GM06990 (cell line): ENCODE measurements at places on chromosomes 13 and 19.
A peak's percentile ranks its signal among the peaks of the same experiment; 100 is the strongest.

DNA sequence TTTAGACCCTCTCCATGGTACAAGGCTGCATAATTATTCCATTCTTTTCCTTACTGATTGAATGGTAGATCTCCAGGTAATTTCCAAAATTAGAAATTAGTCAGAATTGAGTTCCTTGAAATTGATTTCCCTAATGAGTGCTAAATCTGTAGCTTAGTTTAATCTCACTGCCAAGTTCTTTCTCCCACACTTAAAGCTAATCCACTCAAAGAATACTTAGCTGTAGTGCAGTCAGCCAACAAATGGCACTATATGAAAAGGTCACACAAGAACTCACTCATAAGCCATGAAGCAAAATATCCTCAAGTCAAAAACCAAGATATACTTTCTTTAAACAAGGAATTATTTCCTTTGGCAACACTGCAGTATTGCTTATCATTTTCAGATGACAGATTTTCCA lies 62.0 kb downstream of the XPO4 start:
- DNase-seq = no peak

GRCh38 chr13:76330761-76331160 lies 555.4 kb downstream of the KCTD12 start:
- no peak for DNase-seq

GRCh38 chr19:33175886-33176669 lies 18.1 kb upstream of the LRP3 start:
- no peak for DNase-seq

- no peak for DNase-seq
These were observed 145.6 kb downstream of the FLT1 start for GRCh38 chr13:28349371-28349770.

GRCh38 chr19:2700660-2701360 lies 1.7 kb downstream of the GNG7 start:
- DNase-seq = no peak

- DNase-seq = no peak
These were observed 36.4 kb downstream of the RCBTB2 start for GRCh38 chr13:48496271-48497161.

DNA sequence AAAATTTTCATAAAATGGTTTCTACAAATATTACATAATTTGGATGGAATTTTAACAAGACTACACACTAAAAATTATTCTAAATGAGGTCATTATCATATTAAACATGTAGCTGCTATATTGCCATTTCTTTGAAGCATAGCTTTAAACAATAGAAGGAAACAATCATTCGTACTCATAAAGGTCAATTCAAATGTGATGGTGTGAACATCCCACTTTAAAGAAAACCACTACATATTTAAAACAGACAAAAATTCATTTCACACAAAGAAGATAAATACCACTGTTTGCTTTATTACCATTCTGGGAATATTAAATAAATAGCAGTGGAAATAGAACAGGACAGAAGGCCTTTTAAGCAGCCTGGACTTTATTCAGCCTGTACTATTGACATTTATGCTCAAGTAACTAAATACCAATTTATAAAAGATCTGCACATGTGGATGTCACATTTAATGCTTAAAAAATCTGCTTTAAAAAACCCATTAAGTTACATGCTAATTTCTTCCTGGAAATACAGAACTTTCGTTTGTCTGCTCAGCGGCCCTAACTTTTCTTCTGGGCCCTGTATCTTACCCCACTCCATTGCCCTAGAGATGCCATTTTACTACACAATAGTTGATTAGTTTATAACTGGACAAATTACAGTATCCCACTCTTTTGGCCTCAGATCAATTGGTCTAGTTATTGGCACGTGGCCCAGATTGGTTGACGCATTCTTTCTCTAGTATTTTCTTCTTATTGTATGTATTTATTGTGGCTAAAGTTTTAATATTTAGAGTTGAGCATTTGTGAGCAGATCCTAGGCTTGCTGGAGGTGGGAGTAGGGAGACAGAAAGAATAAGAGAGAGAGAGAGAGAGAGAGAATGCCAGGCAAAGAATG lies 215.1 kb upstream of the SPRY2 start:
- DNase-seq = no peak

DNA sequence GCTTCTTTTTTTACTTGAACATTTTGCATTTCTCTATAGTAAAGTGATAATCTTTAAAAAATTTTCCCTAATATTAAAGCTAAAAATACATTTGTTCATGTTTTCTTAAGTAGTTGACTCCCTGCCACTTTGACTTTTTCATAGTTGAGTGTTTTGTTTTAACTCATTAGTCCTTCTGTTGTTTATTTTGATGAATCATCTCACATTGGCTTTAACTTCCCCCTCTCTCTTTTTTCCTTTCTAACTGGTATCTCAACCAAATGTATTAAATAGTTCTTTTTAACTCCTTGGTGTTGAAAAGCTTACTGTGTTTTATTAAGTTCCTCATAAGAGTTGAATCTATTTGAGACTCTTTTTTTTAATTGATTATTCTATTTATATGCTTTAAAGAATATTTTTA lies 2.8 kb downstream of the TNFSF13B start:
- no peak for DNase-seq

- no peak for DNase-seq
These were observed 26.0 kb downstream of the OLFM4 start for GRCh38 chr13:53054569-53054968.

GRCh38 chr13:26707122-26708006 lies 53.2 kb downstream of the GPR12 start:
- no peak for DNase-seq

DNA sequence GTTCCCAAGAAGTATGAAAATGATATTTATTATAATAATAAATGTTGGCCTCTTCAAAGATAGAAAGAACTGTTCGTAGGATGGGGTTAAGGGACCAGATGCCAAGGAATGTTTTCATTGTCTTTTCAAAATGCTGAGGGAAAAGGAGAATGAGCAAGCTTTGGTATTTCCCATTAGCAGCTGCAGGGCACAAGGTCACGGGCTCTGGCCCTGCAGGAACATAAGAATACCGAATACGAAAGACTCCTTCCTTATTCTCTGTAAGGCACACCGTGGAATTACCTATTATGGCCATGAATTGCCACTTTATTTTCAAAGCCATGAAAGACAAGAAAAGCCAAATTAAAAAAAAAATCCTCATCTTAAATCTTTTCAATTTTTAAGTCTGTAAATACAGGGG lies 49.6 kb upstream of the OLFM4 start:
- DNase-seq = no peak

GRCh38 chr13:75723901-75724300 lies 87.8 kb downstream of the LMO7 start:
- no peak for DNase-seq

DNA sequence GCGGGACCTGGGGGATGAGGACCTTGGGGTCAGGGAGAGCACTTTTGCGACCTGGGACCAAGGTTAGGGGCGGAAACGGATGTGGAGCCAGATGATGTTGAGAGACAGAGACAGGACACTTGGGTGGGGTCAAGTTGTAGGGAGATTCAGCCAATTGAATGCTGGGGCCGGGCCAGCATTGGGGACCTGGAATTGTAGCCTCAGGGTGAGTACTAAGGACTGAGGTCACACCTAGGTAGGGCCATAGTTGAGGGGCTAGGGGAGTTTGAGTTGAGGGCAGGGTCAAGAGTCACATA lies 1.2 kb downstream of the ALKBH7 start:
- DNase-seq = no peak

DNA sequence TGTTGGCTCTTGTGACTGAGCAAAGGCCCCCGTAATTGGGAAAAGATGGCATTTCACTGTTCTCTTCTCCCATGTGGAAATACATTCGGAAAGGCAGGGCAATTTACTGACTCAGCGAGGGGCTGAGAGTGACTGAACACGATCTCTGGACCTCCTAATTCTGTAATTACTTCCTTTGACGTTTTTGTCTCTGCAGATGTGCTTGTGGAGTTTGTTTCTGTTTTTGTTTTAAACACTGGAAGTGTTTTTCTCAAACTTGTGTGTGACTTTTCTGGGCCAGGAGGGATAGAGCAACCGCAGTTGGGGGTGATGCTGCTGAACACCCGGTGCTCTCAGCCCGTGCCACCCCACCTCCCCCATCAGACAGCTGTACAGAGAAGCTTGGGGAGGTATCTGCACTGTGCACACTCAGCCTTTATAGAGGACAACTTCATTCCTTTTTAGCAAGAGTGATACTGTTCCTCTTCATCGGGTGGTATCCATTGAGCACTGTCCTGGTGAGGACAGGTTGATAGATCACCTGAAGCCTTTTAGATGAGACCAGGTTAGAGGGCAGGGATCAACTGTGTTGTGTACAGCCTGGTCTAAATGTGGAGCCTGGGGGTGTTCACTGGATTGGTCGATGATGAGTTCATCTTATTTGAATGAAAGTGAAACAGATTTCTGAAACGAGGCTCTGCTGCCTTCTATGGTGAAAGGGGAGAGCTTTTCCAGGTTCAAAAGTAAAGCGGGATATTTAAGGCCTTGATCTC lies 117.4 kb downstream of the ESD start:
- peak; percentile 71 for DNase-seq

GRCh38 chr13:96999091-96999490 lies 4.8 kb upstream of the OXGR1 start:
- no peak for DNase-seq

DNA sequence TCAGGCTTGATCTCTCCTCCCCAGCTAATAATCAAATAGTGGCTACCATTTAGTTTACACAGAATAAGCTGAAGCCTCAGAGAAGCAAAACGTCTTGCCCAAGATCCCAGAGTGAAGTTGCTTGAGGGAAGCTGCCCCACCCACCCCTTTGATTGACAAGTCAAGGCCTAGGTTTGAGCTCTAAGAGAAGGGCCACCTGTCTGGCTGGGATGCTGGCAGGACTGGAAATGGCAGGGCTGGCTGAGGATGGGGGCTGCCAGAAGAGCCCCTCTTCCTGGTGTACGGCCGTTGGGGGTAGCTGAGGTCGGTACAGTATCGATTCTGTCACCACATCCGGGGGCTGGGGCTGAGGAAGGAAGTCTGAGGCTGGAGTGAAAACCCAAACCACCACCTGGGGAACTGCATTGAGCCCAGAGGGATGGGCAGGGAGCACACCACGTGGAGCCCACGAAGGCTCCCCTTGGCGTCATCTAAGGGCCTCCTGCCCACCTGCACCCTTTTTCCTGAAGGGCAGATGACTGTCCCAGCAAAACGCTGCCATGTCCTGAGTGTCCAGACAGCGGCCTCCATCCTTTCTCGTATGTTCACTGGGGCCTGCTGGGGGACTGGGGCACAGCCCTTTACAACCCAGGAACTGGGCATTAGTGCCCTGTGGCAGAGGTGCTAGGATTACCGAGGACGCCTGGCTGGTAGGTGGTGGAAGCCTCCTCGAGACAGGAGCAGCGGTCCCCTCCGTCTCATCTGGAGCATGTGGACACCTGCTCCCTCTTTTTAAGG lies 1.4 kb upstream of the PRKD2 start:
- DNase-seq = peak; percentile 81

DNA sequence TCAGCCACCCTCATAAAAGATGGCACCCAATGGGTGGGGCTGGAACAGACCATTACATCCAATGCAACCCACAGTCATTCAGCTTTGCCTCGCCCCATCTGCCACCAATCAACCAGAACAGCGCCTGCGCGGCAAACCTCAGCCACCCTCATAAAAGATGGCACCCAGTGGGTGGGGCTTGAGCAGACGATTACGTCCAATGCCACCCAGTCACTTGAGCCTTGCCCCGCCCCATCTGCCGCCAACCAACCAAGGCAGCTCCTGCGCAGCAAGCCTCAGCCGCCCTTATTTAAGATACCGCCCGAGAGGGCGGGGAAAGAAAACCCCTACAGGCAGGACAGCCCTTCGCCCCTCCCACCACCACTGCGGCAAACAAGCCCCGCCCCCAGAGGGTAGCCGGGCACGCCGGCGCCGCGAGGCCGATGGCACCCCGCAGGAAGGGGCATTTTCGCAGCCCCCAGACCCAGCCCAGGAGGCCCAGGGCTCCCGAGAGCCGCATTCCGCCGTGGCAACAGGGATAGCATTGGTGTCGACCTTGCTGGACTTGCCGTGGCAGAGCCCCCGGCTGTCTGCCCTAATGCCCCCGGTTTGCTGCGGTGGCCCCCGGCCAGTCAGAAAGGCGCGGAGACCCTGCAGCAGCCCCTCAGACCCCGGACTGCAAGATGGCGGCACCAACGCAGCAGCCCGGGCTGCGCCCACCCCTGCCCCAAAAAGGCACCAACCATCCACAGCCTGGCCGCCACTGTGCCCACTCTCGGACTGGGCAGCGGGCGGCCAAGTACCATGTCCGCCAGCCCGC lies 675 bp downstream of the PEG3 start:
- DNase-seq = no peak

DNA sequence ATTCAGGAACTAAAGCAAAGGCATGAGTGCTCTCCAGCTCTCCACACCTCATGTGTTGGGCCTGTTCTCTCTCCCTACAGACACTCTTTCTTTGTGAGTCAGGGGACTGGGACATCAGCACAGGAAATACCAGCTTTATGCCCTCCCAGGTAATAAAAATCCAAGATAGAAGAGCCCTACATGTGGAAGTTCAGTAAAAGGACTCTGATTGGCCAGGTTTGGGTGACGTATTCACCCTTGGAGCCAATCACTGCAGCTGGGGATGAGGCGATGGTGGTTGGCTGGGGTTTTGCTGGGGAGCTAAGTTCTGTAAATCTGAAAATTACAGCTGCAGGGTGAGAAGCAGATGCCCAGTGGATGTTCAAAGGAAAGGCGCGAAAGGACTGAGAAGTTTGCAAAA lies 32.5 kb downstream of the CCDC70 start:
- DNase-seq = no peak

GRCh38 chr13:100491164-100491842 lies 97.3 kb downstream of the GGACT start:
- no peak for DNase-seq

- no peak for DNase-seq
These were observed 105.5 kb downstream of the KDM4B start for GRCh38 chr19:5074407-5074806.

DNA sequence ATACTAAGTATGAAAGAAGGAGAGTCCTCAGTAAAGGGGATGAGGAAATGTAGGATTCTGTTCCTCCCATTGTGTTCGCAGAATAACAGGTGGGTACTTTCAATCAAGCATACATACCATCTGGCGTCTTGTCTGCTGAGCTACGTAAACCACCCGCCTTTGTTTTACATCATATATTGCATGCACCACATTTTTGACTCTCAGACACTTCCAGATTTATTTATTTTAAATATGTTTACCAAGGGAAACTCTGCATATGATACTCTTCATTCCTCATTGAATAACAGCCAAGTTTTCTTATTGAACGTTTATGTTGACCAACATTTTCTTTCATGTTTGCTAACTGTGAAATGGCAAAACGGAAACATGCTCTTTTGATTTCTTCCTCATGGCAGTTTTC lies 174.1 kb downstream of the FGF14 start:
- DNase-seq = no peak

DNA sequence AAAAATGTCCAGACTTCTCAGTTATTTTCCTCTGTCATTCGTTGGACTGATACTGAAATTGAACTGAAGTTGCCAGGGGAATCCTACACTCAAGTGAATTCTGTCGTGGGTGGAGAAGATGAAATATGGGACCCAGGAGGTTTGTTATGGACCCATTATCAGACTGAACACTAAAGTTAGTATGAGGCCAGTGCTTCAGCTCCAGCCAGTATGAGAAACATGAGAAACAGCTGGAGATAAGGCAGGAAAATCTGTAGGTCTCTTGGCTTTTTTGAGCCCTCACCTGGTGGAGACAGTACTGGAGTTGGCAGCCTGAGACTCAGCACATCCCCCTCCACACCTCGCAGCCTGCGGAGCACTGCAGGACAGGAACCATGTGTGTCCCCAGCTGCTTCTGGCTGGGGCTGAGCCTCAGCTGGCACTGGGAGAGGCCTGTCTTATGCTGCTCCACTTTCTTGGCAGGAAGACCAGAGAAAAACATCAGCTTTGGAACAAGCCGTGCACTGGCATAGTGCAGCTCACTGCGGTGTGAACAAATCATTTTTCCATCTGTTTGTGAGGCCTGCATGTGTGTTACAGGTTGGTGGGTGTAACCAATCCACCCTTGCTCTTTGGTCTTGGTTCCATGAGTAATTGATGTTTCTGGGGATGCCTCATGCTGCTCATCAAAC lies 641.0 kb downstream of the FGF9 start:
- DNase-seq = no peak
